ENCODE measurements at places on chromosomes 6 and 20.

DNA sequence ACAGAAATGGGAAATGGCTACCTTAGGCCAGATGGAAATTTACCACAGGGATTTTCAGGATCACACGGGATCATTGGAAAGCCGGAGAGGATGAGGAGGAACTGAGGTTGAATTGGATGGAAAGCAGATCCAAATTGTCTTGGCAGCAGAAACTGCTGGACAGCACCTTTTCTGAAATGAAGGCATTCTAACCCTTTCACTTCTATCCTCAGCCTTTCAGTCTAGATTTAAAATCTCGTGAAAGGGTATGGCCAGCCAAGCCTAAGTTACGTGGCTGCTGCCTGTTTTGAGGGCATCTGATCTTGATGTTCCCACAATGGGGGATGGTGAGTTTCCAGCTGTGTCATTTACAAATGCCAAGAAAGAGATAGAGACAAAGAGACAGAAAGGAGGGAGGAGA lies 358.2 kb downstream of the KIF16B start:
- no peaks in the 10 kb centered on the region for H3K36me3 ChIP-seq
- DNase-seq: no peak
- H3K4me1 ChIP-seq: no peaks in the 10 kb centered on the region
- no peak overlapping the region for H3K4me3 ChIP-seq
- H3K27ac ChIP-seq: no peak overlapping the region
- H3K27me3 ChIP-seq: no peaks in the 10 kb centered on the region

DNA sequence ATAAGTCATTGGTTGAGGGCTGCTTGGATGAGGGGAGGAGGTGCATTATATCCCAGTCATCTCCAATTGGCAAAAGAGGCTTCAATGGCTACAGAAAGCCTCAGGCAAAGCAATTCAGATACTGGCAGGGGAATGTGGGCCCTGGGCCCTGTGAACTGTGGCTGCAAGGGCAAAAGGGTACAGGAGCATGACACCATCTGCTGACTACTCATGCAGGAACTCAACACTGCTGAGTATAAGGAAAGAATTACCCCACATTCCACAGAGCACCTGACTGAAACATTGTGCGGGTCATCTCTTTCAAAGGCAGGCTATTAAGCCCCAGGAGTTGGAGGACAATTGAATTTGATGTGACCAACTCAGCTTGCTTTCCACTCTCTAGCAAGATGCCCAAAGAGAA lies 92.1 kb upstream of the SPTLC3 start:
- H3K4me3 ChIP-seq: no peak overlapping the region
- DNase-seq: no peak
- no peaks in the 10 kb centered on the region for H3K36me3 ChIP-seq
- no peaks in the 10 kb centered on the region for H3K4me1 ChIP-seq

- H3K27me3 ChIP-seq: no peaks in the 10 kb centered on the region
- H3K4me3 ChIP-seq: no peak overlapping the region
- H3K27ac ChIP-seq: no peak overlapping the region
- no peak for DNase-seq
Measured at GRCh38 chr6:39330476-39330875, 8.0 kb upstream of the KCNK16 start.

DNA sequence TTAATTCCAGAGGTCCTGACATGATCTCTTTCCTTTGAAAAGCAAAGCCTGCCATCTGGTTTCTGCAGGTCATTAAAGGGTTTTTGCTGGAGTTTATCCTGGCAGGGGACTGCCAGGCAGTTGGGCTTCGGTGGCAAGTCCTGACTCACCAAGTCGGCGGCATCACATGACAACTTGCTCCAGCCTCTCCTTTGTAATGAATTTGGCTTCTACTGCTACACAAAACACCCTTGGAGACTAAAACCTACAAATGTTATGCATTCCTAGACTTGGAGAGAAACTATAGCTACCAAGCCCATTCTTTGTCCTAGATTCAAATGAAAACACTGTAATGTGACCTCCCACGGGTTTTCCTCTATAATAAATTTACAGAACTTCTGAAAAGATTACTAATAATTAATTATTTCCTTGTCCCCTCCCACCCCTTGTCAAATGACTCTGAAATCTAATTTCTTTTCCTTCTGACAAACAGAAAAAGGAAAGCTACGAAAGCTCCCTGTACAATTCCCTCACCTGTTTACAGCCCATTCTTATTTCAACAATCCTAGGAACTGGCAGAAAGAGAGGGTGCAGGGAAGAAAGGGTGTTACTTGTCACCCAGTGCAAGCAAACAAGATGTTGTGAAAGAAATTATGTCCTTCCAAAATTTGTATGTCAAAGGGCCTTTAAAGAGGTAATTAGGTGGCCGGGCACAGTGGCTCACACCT lies 62.9 kb downstream of the QRSL1 start:
- no peak for DNase-seq
- H3K27ac ChIP-seq: no peak overlapping the region
- H3K4me1 ChIP-seq: peaks cover 2% of the 10 kb centered on the region
- no peaks in the 10 kb centered on the region for H3K36me3 ChIP-seq

- no peak for DNase-seq
- H3K27me3 ChIP-seq: no peaks in the 10 kb centered on the region
- peaks cover 14% of the 10 kb centered on the region for H3K36me3 ChIP-seq
- no peak overlapping the region for H3K27ac ChIP-seq
- H3K4me1 ChIP-seq: no peaks in the 10 kb centered on the region
Measured at GRCh38 chr20:44930517-44931168, 20.8 kb downstream of the PABPC1L start.

Data from small intestine (tissue), 16 donors.